ENCODE measurements at places on chromosomes 2 and 18.

GRCh38 chr18:68438983-68439382, 275.9 kb downstream of the TMX3 start:
- no peaks in the 10 kb centered on the region for H3K27me3 ChIP-seq
- no peaks in the 10 kb centered on the region for H3K36me3 ChIP-seq
- no peak for DNase-seq
- no peak overlapping the region for H3K27ac ChIP-seq
- H3K4me3 ChIP-seq = no peak overlapping the region

DNA sequence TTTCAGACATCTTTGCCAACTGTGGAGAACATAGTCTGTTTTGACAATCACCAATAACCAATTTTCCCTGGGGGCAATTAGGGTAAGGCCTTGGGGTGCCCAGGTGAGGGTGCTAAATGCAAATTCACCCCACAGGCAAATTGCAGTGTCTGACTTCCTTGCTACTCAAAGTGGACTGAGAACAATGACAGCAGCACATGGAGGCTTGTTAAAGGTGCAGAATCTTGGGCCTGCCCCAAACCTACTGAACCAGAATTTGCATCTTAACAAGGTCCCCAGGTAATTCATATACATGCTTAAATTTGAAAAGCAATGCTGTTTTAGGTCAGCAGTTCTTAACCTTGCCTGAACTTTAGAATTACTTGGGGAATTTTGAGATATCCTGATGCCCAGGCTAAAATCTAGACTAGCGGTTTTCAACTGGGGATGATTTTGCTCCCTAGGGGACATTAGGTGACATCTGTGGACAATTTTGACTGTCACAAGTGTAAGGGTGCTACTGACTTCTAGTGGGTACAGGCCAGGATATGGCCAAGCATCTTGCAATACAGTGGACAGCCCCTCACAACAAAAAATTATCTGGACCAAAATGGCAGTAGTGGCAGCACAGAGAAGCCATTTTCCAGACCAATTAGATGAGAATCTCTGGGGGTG, 80.2 kb upstream of the GCFC2 start:
- H3K36me3 ChIP-seq = no peaks in the 10 kb centered on the region
- H3K27ac ChIP-seq = no peak overlapping the region
- H3K4me3 ChIP-seq = no peak overlapping the region
- H3K4me1 ChIP-seq = no peaks in the 10 kb centered on the region
- H3K27me3 ChIP-seq = no peaks in the 10 kb centered on the region

DNA sequence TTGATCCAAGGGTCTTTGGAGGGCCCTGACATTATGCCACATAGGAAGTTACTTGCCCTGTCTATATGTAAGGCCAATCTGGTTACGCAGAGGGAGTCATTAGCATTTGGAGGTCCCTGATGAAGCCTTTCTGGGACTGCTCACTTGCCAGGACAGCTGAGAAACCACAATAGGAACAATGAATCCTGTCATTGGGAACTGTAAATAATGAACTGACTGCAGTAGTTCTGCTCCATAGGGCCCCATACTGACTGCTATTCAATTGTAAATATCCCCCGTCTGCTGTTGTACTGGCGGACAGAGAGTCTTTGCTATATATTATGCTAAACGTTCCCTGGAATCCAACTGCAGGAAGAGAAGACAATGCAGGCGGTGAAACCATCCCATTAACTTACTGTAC, 149.4 kb upstream of the DCC start:
- no peak for DNase-seq
- H3K4me1 ChIP-seq = no peaks in the 10 kb centered on the region
- H3K4me3 ChIP-seq = no peak overlapping the region
- H3K36me3 ChIP-seq = no peaks in the 10 kb centered on the region

DNA sequence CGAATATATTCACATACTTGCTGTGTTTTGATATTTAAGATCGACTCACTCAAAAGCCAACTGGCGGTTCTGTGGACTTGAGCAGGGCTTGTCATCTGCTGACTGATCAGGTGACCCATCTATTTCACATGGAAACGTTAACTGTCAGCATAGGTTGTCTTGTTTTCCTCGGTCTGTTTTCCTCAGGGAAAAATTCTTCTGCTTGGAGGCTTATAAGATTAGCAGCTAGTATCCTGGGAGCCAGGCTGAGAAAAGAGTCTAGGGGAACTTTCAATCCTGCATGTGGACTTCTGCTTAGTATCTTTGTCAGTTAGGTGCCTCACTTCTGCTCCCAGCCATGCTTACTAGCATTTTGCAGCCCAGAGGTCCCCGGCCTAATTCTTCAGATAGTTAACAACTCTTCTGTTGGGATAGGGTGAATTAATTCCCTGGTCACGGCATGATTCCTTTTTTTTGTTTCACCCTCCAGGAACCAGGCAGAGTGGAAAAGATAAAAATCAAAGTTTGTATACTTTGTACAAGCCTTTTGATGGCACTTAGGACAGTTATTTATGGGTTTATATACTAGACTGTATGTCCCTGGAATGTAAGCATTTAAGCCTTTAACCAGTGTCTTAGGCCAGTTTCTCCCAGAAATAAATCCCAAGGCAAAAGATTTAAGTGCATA, 226.0 kb downstream of the GULP1 start:
- no peak overlapping the region for H3K27ac ChIP-seq
- H3K36me3 ChIP-seq = no peaks in the 10 kb centered on the region
- H3K4me3 ChIP-seq = no peak overlapping the region
- no peak for DNase-seq
- H3K27me3 ChIP-seq = no peaks in the 10 kb centered on the region

GRCh38 chr2:190722061-190722759, 73.3 kb downstream of the NAB1 start:
- no peaks in the 10 kb centered on the region for H3K4me1 ChIP-seq
- H3K36me3 ChIP-seq = no peaks in the 10 kb centered on the region
- H3K27ac ChIP-seq = no peak overlapping the region
- DNase-seq = no peak
- no peaks in the 10 kb centered on the region for H3K27me3 ChIP-seq

- H3K4me3 ChIP-seq = no peak overlapping the region
- H3K27me3 ChIP-seq = no peaks in the 10 kb centered on the region
- H3K27ac ChIP-seq = no peak overlapping the region
- H3K4me1 ChIP-seq = no peaks in the 10 kb centered on the region
- no peaks in the 10 kb centered on the region for H3K36me3 ChIP-seq
Observed at GRCh38 chr2:150097901-150098531, 389.5 kb downstream of the RND3 start.

DNA sequence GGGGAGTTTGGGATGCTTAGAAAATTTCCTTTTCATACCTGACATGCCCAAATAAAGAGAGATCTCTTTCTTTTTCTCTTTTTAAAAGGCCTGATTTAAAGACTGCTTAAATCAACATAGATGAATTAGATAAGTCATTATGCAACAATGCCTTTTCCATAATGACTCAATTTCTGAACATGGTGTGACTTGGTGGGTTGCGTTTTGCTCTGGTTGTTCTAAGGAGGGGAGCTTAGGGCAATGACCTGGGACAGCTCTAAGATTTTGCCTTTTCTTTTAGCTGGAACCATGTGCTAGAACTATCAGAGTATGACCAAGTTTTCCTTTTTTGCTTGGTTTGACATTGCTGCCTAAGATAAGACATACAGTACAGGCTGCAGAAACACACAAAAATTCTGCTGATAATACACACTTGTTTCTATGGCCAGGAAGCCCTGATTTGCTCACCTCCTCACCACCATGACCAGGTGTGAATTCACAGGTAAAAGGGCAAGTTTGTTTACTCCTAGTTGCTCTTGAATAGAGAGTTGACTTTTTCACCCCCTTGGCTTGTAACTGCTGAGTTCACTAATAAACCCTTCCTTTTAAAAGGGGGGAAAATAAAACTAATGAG, 58.1 kb upstream of the IL1RL1 start:
- H3K4me3 ChIP-seq = no peak overlapping the region
- H3K4me1 ChIP-seq = peaks cover 9% of the 10 kb centered on the region
- H3K27ac ChIP-seq = no peak overlapping the region
- no peaks in the 10 kb centered on the region for H3K36me3 ChIP-seq
- H3K27me3 ChIP-seq = no peaks in the 10 kb centered on the region

DNA sequence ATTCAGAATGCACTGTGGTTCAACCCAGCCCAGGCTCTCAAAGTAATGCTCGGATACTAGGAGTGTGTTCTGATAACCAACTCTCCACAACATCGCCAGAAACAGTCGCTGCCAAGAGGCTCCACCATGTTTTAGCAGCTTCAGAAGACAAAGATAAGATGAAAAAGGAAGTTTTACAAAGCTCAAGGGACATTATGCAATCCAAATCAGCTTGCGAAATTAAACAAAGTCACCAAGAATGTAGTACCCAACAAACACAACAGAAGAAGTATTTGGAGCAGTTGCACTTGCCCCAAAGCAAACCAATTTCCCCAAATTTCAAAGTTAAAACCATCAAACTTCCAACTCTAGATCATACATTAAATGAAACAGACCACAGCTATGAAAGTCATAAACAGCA, 360.9 kb downstream of the XIRP2 start:
- H3K4me1 ChIP-seq = no peaks in the 10 kb centered on the region
- no peak overlapping the region for H3K27ac ChIP-seq
- no peak for DNase-seq
- H3K36me3 ChIP-seq = no peaks in the 10 kb centered on the region
- H3K27me3 ChIP-seq = no peaks in the 10 kb centered on the region

- DNase-seq = no peak
- peaks cover 2% of the 10 kb centered on the region for H3K4me1 ChIP-seq
- H3K4me3 ChIP-seq = no peak overlapping the region
- no peak overlapping the region for H3K27ac ChIP-seq
Observed at GRCh38 chr2:129754831-129755230, 224.6 kb upstream of the RAB6C start.

- peaks cover 34% of the 10 kb centered on the region for H3K36me3 ChIP-seq
- no peak overlapping the region for H3K27ac ChIP-seq
- H3K4me1 ChIP-seq = no peaks in the 10 kb centered on the region
- H3K27me3 ChIP-seq = no peaks in the 10 kb centered on the region
Observed at GRCh38 chr2:99198103-99198841, 17.3 kb downstream of the MRPL30 start.

DNA sequence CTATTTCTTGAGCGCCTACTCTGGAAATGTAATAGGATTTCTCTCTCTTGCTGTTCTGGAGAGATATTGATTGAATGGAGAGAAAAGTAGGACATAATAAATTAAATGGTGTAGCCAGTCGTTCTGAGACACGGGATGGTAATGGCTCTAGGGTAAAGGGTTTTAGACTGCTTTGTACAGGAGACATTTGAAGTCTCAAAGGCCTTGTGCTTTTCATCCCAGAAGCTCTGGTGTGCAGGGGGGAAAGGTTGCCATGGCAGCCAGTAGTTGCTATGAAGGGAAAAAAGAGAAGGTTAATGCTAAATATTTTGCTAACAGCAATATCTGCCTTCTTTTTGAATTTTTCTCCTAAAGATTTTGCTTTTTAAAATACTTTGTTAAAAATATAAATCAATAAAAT, 359.3 kb downstream of the RIT2 start:
- no peaks in the 10 kb centered on the region for H3K4me1 ChIP-seq
- no peak overlapping the region for H3K4me3 ChIP-seq
- H3K27ac ChIP-seq = no peak overlapping the region
- no peaks in the 10 kb centered on the region for H3K27me3 ChIP-seq

DNA sequence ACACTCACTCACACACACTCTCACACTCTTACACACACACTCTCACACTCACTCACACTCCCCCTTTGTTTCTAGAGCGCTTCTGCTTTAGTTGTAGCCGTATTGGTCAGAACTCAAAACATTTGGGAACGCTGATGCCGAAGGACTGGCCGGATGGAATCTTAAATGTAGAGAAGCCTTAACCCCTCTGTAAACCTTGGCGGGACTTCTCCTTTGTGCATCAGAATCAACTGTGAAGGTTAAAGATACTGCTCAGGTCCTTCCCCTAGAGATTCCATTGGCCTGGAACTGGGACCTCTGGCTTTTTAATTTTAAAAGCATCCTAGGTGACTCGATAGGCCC, 18.3 kb downstream of the SH3BP4 start:
- no peak overlapping the region for H3K4me3 ChIP-seq
- no peaks in the 10 kb centered on the region for H3K27me3 ChIP-seq
- no peak for DNase-seq
- no peaks in the 10 kb centered on the region for H3K36me3 ChIP-seq
- H3K4me1 ChIP-seq = peaks cover 15% of the 10 kb centered on the region

DNA sequence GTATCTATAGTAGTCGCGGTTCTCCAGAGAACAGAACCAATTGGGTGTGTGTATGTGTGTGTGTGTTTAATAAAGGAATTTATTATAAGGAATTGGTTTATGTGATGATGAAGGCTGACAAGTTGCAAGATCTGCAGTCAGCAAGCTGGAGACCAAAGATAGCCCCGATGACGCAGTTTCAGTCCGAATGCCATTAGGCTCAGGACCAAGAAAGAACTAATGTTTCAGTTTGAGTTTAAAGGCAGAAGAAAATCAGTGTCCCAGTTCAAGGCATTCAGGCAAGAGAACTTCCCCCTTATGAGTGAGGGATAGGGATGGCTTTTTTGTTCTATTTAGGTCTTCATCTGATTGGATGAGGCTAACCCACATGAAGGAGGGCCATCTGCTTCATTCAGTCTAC, 221.6 kb downstream of the HNMT start:
- no peak overlapping the region for H3K27ac ChIP-seq
- no peaks in the 10 kb centered on the region for H3K4me1 ChIP-seq
- H3K36me3 ChIP-seq = no peaks in the 10 kb centered on the region
- no peaks in the 10 kb centered on the region for H3K27me3 ChIP-seq
- DNase-seq = no peak

DNA sequence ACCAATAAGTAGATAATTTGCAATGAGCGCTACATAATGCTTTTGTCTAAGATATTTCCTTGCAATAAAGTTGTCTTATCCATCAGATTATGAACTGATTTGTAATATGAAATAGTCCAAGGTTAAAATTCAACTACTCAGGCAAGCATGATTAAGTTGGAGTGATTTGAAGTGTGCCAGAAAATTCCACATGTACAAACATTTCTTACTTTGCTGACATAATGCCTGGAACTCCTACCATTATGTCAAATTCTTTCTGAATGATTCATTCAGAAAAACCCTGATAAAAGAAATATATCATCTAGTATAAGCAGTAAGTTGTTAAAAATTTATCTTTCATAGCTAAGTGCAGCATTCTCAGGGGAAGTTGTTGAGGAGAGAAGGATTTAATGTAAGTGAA, 87.3 kb downstream of the CBLN2 start:
- DNase-seq = no peak
- H3K4me1 ChIP-seq = no peaks in the 10 kb centered on the region
- no peak overlapping the region for H3K27ac ChIP-seq
- H3K4me3 ChIP-seq = no peak overlapping the region
- H3K36me3 ChIP-seq = no peaks in the 10 kb centered on the region

DNA sequence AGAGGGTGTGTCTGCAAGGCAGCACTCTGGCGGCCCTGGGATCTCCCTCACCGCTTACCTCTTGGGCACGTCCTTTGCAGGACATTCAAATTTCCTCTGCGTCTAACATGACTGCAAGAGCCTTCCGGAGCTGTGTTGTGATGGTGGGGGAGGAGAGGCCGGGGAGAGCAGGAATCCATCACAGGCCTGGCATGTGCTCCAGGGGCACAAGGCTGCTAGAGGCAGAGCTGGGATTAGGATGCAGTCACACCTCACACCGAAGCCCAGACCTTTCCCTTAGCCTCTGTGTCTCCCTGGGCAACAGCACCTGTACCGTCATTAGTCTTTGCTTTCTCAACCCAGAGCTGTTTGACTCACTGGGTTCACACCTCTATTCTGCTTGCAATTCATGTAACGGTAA, 111.3 kb downstream of the CMPK2 start:
- no peaks in the 10 kb centered on the region for H3K4me1 ChIP-seq
- no peak overlapping the region for H3K4me3 ChIP-seq
- H3K36me3 ChIP-seq = no peaks in the 10 kb centered on the region
- DNase-seq = no peak
- peaks cover 2% of the 10 kb centered on the region for H3K27me3 ChIP-seq

Data from common myeloid progenitor, CD34-positive (primary cell).